NCI-H2081 treated with DMSO at 0.1 percent for 48 hours (cell line): ENCODE measurements at places on chromosomes 16 and 17.

GRCh38 chr16:30555315-30556124 lies 2.7 kb downstream of the ZNF764 start:
- no peak for DNase-seq

- DNase-seq = no peak
Observed at GRCh38 chr17:67506966-67507365, 129.9 kb downstream of the PITPNC1 start.

GRCh38 chr16:87192452-87193073 lies 124.6 kb downstream of the C16orf95 start:
- no peak for DNase-seq

GRCh38 chr16:73101568-73101967 lies 53.6 kb upstream of the ZFHX3 start:
- no peak for DNase-seq

- no peak for DNase-seq
Observed at GRCh38 chr17:61875285-61875684, 12.0 kb upstream of the BRIP1 start.

DNA sequence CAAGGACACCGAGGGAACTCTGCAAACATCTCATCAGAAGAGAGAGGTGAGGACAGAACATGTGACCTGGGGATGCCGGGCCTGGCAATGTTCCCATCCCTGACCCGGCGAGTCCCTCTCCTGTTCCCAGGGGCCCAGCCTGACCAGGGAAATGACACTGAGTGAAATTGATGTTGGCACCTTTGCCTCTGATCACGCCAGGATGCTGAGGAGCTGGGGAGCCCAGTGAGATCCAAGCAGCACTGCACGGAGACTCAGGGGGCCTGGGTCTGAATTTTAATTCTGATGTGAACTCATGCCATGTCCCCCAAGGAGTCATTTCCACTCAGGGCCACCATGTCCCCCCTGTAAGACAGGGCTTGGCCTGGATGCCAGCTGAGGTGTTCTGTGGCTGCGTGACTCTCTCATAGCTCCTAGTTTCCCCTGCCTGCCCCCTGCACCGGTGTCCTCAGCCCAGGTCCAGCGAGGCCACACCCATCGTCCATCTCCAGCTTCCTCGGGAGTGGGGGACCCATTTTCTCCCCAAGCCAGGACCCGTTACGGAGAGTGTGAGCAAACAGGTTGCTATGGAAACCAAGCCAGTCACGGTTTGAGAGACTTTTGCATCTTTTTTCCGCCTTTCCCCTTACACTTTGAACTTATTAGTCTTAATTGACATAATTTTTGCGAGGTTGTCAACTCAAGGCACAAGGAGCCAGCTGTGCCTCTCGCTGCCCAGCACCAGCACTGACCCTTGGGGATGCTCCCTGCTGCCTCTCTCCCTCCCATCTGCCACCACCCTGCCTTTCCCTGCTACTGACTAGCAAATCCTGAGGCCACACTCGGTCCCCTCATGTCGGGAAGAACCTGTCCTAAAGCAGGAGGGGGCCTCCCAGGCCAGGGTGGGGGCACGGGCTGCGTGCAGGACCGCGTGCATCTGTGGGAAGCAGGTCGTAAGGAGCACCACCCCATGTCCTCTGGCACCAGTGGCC lies 150.0 kb downstream of the SDK2 start:
- DNase-seq = no peak

- DNase-seq = no peak
Observed at GRCh38 chr17:40320756-40321523, 12.0 kb downstream of the RARA start.

DNA sequence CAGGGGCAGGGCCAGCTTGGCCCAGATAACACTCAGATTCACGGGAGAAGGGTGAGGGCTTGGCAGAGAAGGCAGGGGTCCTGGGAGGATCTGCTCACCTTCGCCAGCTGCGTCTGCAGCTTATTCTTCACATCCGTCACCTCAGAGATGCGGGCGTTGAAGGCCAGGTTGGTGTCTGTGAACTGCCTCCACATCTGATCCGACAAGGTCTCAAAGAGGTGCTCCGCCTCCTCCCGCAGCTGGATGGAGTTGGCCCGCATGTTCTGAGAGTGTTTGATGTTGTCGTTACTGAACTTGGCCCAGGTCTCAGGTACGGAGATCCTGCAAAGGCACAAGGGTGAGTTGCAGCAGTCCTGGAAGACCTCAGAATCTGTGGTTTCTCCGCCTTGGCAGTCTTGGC lies 18.9 kb downstream of the TEKT5 start:
- DNase-seq = no peak

DNA sequence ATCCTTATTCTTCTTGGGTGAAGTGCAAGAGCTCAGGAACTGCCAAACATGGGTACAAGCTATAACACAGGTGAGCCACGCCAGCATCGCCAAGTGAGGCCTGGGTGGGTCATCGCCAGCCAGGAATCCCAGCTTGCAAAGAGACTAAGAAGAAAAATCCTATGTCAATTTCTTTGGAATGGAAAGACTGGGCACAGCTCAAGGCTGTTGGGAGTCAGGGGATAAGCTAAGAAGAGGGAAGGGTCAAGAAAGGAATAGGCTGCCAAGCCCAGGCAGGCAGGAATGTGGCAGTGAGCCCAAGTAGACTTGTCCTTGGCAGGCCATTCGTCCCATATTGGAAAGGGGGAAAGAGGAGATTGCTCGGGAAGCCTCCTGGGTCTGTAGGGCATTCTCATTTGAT lies 191.4 kb upstream of the CDH5 start:
- DNase-seq = no peak

GRCh38 chr17:81454473-81454872 lies 58.1 kb downstream of the ACTG1 start:
- no peak for DNase-seq

DNA sequence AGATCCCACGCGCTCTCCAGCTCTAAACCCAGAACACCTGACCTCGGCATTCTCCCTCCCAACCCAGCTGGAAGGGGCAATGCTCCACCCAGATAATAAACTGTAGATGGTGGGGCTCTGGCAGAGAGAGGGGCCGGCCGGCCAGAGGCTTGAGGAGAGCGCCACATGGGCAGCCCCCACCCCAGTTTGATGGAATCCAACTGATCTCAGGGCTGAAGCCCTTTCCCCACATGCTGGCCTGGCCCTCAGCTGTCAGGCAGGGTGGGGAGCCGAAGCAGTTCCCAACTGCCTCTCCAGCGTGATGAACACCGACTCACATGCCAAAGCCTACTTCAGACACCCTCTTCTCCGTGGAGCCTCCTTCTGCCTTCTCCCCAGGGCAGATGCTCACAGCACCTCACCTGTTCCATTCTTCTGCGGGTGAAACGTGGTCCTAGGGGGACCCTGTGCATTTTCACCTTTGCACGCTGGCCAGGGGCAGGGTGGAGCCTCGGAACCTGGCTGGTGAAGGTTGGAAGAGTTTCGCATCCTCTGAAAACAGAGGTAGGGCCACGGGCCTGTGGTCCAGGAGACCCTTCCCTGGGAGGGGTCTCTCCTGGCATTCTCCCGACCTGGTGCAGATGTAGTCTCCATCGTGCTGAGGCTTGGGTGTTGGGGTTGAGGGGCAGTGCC lies 65.7 kb upstream of the ZNF469 start:
- no peak for DNase-seq

- DNase-seq = no peak
Observed at GRCh38 chr16:79628988-79629387, 28.5 kb upstream of the MAF start.

GRCh38 chr16:58494981-58495520 lies 4.9 kb upstream of the NDRG4 start:
- DNase-seq = no peak

- no peak for DNase-seq
Observed at GRCh38 chr16:75152635-75153034, 4.3 kb downstream of the ZFP1 start.

DNA sequence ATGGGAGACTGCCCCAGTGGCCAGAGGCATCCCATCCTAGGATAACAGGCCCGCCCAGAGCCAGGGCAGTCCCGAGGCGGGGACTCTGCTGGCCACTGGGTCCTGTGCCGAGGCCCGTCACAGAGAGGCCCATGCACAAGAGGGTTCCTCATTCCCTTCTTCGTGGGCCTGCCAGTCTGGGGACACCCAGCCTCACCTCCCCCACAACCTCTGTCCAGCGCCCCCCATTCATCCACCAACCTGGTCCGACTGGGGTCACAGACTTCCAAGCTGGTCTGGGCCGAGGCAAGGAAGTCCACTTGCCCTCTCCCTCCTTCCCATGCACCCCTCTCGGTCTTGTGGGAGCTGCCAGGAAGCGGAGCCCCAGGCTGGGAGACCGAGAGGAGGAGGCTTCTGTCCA lies 94.2 kb upstream of the PLCG2 start:
- DNase-seq = no peak

DNA sequence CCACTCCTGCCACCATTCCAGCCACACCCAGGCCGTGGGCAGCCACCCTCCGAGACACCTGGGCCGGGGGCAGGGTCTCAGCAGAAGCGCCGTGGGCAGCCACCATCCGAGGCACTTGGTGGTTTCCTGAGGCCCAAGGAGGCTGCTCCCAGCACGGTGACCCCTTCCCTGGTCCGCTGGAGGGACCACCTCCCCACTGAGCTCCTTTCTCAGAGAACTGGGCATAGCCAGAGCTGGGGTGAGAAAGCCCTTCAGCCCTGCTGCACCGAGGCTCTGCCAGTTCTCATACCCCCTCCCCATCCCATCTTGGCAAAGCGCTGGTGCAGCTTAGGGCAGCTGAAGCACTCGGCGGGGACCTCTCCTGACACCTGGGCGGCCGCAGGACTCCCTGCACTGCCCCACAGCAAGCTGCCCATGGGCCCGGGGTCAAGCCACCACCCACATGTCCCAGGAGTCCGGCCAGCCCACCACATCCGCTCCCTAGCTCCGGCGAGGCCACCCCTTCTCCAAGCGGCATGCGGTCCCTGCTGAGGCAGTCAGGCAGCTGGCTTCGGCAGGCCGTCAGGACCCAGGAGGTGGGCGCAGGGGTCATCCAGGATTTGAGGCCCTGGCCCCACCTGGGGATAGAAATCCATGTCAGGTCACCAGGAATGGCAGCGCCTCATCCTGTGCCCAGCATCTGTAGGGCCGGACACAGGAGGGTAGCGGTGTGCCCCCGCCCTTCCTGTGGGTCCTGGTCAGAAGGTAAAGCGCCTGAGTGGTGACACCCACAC lies 1.3 kb upstream of the CYBA start:
- DNase-seq = no peak

DNA sequence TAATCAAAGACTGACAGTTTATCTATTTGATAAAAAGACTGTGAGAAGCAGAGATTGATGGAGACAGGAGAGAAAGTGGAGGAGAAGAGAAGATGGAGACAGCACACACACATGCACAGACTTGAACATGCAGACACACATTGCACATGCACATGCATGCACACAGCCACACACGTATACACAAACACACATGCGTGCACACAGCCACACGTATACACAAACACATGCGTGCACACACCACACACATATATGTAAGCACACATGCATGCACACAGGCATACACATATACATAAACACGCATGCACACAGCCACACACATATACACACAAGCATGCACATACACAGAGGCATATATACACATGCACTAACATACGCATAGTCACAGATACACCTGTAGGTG lies 313.4 kb downstream of the HAPSTR1 start:
- DNase-seq = no peak

- DNase-seq = no peak
Observed at GRCh38 chr17:28716740-28717577, 709 bp downstream of the RAB34 start.

DNA sequence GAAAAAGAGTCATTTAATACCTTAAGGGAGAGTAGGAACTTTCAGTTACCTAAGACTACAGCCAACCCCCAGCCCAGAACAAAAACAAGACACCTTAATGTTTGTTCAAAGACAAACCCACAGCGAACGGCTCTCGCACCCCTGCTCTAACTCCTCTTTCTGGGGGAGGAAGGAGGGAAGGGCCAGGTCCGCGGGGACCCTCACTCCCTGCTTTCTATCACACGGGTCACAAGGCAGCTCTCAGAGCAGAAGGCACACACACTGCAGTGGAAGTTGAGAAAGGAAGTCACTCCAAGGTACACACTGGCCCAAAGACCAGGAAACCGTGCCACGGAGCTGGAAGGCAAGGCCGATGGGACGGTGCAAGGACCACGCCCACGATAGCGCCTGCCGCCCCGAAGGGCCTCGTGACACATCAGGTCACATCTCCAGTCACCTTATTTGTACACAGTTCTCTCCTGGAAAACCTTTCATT lies 10.0 kb downstream of the LITAFD start:
- no peak for DNase-seq

DNA sequence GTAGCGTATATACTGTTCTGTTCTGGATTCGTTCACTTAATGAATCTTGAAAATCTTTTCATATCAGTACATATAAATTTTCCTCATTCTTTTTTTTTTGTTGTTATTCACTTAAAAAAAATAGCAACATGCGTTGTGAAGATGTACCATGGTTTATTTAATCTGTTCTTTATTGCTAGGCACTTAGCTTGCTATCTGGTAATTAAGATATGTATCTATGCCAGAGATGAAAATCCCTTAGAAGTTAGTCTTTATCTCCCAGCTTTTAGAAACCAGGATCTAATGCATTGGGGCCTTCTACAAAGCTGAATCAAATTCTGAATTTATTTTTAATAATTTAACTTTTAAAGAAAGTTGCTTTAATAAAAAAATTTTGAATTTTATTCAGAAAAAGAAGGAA lies 13.0 kb upstream of the DNAJA2 start:
- DNase-seq = no peak

DNA sequence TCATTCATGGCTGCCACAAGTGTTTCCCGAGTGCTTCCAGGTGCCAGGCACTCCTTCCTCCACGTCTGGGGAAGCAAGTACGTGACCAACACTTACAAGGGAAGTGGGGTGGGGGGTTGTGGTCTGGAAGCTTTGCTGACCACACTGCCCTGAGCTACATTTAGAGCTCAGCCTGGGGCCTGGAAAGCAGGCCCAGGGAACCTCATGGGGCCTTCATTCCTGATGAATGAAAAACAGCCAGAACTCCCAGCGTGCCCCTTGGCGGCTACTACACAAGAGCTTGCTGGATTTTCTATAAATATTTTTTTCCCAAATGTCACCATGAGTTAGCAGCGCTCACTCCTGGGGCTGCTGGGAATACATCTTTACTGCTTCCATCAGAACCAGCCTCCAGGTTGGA lies 73.3 kb downstream of the ABCC12 start:
- no peak for DNase-seq

GRCh38 chr16:17403156-17403809 lies 67.5 kb downstream of the XYLT1 start:
- no peak for DNase-seq

GRCh38 chr17:7215136-7215638 lies 4.4 kb downstream of the DLG4 start:
- no peak for DNase-seq
